Activated CD4-positive, alpha-beta T cell treated with anti-CD3 and anti-CD28 coated beads, Interleukin-2, amount 50 U/mL, for 1 hour (primary cell): ENCODE measurements at places on chromosomes 2 and 18.

- no peak for DNase-seq
Measured at GRCh38 chr18:63677500-63678225, 16.0 kb upstream of the SERPINB3 start.

DNA sequence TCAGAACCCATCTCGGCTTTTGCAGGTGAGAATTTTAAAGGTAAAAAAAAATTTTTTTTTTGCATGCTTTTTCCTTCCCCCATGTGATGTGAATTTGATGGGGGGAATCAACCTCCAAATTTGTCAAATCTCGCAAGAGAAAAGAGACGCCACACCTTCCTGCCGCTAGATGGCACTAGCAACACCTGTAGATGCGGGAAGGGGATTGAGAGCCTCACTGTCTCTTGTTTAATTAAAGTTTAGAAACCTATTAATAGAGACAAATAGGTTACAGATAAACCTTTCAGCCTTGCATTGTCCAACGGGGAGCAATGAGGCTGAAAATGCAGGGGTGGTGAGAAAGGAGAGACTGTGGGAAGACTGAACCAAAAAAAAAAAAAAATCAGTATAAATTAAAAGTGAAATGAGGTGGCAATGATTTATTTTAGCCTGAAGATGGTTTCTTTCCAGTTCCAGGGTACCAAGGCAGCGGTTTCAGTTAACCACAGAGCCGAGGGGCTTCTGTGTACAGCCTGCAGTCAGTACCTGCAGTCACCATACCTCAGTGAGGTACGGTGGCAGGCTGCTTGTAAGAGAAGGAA, 84.6 kb downstream of the NRP2 start:
- peak; percentile 49 for DNase-seq

- DNase-seq = no peak
Measured at GRCh38 chr2:54845094-54845493, 121.6 kb downstream of the EML6 start.

GRCh38 chr2:23346029-23346428, 39.0 kb upstream of the KLHL29 start:
- DNase-seq = no peak

- no peak for DNase-seq
Measured at GRCh38 chr18:42326752-42327151, 371.7 kb downstream of the PIK3C3 start.

- no peak for DNase-seq
Measured at GRCh38 chr18:55547705-55548056, 40.3 kb downstream of the TCF4 start.

DNA sequence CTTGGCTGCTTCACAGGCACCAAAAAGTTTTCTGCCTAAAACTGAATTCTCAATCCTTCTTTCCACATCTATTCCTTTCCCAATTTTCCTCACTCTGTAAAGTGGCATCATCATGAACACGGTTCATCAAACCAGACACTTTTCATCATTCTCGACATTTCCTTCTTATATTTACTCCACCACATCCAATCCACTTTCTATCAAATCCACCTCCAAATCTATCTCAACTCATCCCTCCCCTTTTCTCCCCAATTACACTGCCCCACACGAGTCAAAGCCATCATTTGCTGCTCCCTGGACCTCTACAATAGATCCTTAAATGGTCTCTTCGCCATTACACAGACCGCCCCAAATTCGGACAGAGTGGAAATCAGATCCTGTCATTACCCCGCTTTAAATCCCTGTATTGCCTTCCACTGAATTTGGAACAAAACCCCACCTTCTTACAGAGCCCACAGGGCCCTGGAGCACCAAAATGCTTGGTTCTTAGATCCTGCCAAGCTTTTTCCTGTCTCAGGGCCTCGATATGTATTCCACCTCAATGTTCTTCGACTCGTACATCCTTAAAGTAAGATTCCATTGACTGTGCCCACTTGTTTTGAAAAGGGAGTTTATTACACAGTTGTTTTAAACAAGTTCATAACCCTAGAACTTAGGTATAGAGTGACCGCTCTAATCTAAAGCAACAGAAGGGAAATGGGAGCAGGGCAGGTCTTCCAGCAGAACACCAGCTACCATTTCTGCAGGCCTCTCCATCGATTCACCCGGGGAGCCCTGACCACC, 856 bp downstream of the ACAA2 start:
- no peak for DNase-seq

DNA sequence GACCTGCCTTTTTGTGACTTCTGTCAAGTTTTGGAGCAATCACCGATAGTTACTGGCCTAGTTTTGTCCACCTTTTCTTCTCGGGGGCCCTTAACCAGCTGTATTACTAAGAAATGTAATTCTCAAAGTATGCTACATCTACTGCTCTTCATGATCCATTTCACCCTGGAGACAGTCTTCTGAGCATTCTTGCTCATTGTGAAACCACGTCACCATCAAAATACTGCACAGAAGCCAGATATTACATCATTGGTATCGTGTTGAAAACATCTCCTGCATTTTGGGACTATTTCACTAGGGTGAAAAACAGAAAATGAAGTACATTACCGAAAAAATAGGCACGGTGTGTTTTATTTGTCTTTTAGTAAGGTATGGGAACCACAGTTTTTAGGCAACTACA, 11.7 kb downstream of the LYPD6B start:
- DNase-seq = no peak

- DNase-seq = no peak
Measured at GRCh38 chr18:70041459-70042050, 93.9 kb upstream of the CD226 start.

DNA sequence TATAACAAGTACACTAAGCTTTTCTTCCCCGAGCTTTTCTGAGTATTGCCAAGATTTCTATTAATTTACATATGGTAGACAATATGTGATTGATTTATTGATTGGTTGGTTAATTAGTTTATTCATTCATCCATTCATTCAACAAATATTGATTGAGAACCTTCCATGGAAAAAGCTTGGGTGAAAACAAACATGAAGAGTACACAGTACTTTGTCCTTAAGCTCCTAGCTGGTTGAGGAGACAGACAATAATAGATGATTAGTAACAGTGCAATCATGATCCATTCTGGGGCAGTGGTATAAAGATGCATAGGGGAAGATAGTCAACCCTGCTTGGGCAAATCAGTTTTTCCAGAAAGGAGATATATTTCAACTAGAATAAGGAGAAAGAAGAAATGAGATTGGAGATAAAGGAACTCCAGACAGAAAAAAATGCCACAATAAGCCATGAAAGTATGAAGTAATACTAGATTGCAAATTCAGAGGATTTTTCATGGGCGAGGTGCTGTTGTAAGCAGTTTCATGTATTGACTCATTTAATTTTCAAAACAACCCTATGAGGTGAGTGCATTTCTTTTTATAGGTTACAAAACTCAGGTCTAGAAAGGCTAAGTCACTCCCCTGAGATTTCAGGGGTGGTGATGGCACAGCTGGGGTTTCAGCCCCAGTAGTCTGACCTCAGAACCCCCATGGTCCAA, 129.5 kb downstream of the RND3 start:
- no peak for DNase-seq

DNA sequence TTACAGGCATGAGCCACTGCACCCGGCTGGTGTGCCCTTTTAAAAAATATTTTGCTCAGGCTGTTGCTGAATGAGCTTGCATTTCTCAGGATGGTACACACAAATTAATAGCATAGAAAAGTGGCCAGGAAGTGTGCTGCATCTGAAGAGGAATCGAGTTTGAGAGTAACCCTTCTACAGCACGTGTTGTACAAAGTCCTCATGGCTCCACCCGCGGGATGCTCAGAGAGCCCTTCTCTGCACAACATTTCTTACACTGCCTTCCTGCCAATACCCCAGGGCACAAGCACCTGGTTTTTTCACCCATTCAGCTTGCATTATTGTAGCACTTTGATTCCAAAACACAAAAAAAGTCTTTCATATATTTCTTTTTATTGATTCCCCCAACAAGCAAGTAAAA, 90.1 kb upstream of the NEDD4L start:
- no peak for DNase-seq

GRCh38 chr2:19762959-19763605, 138.7 kb downstream of the TTC32 start:
- no peak for DNase-seq

DNA sequence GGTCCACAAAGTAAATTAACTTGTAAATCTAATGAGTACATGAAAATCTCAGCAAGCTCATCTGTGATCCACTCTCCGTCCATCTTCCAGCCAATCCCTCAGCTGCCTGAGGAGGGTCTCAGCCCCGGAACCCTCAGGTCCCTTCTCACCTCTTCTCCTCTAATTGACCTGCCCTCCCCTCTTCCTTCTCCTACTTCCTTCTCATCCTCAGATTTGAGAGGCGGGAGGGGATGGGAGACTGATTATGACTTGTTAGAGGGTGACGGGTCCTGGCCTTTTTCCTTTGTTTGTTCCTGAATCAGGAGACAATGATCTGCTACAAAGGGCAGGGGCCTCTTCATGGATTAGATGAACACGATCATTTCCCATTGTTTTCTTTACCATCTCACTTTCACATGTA, 80.1 kb downstream of the CYBRD1 start:
- no peak for DNase-seq

- DNase-seq = no peak
Measured at GRCh38 chr18:45806226-45806625, 19.2 kb upstream of the SIGLEC15 start.

DNA sequence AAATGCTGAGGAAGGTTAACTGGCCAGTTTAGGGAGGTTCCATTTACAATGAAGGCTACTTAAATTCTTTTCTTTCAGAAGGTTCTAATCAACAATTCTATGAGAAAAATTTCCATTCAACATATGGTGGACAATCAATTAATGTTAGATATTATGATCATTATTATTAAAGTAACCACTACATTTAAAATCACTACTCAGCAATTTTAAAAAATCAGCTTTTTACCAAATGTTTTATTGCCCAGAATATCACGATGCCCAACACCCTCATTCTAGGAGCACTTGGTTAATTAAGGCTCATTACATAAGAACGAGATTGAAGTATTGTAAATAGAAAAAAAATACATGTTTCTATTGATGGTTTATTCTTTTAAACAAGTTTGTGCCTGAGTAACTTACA, 396.1 kb downstream of the NRXN1 start:
- no peak for DNase-seq

GRCh38 chr2:149329068-149329467, 1.3 kb upstream of the LYPD6 start:
- no peak for DNase-seq

DNA sequence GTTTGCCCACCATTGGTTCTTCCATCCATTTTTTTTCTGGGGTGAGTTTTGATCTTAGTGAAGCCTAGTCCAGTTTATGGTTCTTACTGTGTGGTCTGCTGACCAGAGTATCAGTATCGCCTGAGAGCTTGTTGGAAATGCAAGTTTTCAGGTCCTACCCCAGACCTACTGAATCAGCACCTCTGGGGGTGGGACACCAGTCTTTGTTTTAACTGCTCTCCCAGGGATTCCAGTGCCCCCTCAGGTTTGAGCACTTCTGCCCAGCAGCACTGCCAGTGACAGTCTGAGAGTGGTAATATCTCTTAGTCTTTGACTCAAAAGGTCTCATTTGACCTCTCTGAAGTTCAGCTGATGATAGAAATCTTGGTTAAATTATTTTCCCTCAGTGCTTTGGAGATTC, 269.3 kb downstream of the ALPK2 start:
- no peak for DNase-seq

DNA sequence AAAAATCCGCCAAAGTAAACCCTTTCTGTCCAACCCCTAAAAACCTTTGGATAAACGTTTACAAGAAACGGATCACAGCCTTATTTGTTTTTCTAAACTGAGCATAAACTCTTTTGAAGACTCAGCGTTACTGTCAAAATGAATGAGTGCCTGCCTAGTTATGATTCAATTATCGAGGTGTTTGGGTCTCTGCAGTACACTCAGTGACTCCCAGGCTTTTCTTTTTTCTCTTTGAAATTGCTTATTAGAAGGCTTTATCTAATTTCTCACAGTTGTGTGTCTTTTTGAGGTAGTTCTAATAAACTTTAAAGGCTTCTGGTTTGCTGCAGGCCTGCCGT, 663 bp downstream of the RHBDD1 start:
- no peak for DNase-seq

DNA sequence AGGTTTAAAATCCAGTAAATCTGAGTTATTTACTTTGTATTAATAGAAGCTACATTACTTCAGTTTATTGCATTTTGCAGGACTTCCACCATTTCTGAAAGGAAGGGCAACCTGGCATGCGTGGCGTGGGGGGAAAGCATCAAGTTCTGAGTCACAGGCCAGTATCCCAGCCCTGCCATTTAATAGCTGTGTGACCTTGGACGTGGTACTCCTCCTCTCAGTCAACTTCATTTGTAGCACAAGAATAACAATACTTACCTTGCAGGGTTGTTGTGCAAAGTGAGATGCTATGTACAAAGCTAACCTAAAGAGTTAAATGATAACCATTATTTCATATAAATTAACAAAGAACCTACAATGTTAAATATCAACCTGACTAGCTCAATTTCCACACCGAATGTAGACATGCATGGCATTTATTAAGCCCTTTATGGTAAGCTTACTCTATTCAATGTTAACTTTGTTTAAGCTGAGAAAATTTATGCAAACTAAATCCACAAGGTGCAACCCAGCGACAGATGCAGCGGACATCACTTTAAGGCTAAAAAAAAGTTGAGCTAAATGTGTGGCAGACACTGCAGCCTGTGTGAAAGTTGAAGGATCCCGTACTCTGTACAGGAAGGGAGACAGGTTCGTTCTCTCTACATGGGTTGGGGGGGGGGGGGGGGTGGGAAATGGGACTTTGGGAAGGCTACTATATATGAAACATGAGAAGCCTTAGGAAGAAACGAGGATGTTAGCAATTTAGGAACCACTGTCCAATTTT, 17.2 kb upstream of the STPG4 start:
- DNase-seq = no peak

DNA sequence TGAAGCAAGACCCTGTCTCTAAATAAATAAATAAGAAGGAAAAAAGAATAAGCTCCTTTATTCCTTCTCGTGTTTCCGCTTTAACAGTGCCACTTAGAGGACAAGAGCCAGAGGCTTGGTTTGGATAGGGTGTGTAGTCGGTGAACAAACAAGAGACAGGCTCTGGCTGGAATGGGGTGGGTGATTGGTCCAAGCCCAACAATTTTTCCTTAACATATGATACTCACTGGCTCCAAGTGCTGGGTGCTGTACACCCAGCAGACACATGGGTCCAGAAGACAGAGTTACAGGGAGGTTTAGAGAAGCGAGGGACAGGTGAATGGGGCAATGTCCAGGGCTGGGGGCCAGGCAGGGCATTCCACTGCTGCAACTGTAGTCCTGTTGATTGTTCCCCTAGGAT, 77.8 kb downstream of the NCAPH start:
- no peak for DNase-seq

DNA sequence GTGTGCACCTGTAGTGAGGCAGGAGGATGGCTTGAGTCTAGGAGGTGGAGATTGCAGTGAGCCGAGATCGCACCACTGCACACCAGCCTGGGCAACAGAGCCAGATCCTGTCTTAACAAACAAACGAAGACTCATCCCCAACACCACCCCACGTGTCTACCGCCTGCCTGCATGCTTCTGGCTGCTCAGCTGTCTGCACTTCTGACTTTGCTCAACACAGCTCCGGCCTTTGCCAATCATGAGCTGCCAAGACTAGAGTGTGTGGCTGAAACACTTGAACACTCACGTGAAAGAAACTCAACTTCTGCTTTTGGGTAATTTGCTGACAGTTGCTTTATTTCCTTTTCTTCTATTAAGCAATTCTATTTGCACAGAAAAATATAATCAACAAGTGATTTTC, 32.1 kb upstream of the SP3 start:
- DNase-seq = no peak
